Caco-2 (cell line): ENCODE measurements at places on chromosomes 12 and 14. TPM values are rescaled to one million over a fixed set of nuclear protein-coding genes. Genes with fewer than 3 reads are reported as not detected.

GRCh38 chr14:75499084-75499875, 23.0 kb upstream of the BATF start:
- H3K4me1 ChIP-seq = no peaks in the 10 kb centered on the region
- no peaks in the 10 kb centered on the region for H3K27me3 ChIP-seq
- H3K36me3 ChIP-seq = no peaks in the 10 kb centered on the region

DNA sequence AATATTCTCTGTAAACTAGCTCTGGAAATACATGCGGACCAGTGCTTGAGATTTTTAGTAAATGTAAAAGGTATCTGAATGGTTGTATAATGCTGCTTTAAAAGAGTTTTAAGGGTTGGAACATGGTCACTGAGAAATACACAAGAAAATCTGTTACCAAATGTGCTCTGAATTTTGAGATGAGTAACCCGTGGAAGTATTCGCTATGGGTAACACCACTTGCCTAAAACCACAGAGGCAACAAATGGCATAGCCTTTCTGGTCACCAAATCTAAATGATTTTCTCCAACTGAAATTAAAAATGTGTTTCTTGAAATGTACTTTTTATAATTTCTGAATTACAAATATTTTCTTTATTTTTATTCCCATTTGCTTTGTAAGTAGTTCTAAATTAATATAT, 745.7 kb downstream of the DIO2 start:
- H3K36me3 ChIP-seq = no peaks in the 10 kb centered on the region
- DNase-seq = no peak
- no peaks in the 10 kb centered on the region for H3K27me3 ChIP-seq
- H3K4me1 ChIP-seq = peaks cover 8% of the 10 kb centered on the region; the same call in 1 of the 2 replicates
- no peak overlapping the region for H3K27ac ChIP-seq

- H3K4me1 ChIP-seq = peaks cover 40% of the 10 kb centered on the region
- H3K27ac ChIP-seq = peak overlapping the region; percentile 36
- no peak overlapping the region for H3K4me3 ChIP-seq
- H3K27me3 ChIP-seq = no peaks in the 10 kb centered on the region
- no peak for DNase-seq
Observed at GRCh38 chr12:7712841-7713442, 1.7 kb downstream of the DPPA3 start.

DNA sequence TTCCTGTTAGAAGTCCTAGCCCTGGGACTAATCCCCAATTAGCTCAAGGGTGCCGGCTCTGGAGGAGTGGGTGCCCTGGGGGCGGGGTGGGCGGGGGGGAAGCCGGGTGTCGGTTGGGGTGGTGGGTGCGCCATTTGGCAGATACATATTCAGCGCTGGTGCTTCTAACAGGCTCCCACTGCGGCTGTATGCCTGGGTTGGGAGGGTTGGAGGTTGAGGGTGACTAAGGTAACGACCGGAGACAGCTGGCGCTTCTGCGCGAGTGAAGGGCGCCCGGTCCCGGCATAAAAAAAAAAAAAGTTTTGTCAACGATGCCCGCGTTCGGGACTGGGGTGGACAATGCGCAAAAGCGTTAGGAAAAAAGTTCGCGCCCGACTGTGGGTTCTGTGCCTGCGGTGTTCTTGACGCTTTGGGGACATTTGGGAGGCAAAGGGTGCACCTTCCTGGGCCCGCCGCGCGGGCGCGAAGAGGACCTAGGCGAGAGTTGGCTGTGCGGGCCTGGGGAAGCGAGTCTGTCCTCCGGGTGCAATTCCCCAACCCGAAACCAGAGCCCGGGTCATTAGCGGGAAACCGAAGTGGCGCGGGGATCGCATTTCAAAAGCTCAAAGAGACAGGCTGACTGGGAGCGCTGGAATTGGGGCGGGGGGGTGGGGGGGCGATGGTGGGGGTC, 19.2 kb downstream of the TBX3 start:
- DNase-seq = no peak
- peaks cover 21% of the 10 kb centered on the region for H3K4me1 ChIP-seq
- no peak overlapping the region for H3K4me3 ChIP-seq
- no peak overlapping the region for H3K27ac ChIP-seq

GRCh38 chr12:48054955-48055821, 50.7 kb downstream of the SENP1 start:
- no peak overlapping the region for H3K27ac ChIP-seq
- H3K4me3 ChIP-seq = no peak overlapping the region
- no peaks in the 10 kb centered on the region for H3K27me3 ChIP-seq
- peaks cover 1% of the 10 kb centered on the region; the same call in 1 of the 2 replicates for H3K36me3 ChIP-seq

The KERA gene
- total RNA-seq = not detected in 2 replicates

The AP1G2 gene
- 160 and 164 TPM in 2 replicates for total RNA-seq
